Naive B cell (primary cell): ENCODE measurements at places on chromosomes 16 and 17. TPM values are rescaled to one million over a fixed set of nuclear protein-coding genes. Genes with fewer than 3 reads are reported as not detected.
A peak's percentile ranks its signal among the peaks of the same experiment; 100 is the strongest.

DNA sequence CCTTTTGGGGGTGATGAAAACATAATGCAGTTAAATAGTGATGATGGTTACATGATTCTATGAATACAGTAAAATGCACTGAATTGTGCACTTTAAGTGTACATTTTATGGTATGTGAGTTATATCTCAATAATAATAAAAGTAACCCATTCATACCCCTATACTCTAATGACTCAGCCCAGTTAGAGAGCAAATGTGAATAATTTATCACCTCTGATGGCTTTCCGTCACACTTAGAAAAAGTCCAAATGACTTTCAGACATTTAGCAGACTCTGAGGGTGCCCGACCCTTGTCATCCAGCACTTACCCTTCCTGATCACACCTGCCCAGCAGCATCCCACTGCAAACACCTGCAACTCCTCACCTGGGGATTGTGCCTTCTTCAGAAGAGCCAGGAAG lies 148.1 kb upstream of the MAF start:
- DNase-seq: no peak

GRCh38 chr17:76948301-76948700 lies 80.1 kb downstream of the MGAT5B start:
- DNase-seq: no peak

DNA sequence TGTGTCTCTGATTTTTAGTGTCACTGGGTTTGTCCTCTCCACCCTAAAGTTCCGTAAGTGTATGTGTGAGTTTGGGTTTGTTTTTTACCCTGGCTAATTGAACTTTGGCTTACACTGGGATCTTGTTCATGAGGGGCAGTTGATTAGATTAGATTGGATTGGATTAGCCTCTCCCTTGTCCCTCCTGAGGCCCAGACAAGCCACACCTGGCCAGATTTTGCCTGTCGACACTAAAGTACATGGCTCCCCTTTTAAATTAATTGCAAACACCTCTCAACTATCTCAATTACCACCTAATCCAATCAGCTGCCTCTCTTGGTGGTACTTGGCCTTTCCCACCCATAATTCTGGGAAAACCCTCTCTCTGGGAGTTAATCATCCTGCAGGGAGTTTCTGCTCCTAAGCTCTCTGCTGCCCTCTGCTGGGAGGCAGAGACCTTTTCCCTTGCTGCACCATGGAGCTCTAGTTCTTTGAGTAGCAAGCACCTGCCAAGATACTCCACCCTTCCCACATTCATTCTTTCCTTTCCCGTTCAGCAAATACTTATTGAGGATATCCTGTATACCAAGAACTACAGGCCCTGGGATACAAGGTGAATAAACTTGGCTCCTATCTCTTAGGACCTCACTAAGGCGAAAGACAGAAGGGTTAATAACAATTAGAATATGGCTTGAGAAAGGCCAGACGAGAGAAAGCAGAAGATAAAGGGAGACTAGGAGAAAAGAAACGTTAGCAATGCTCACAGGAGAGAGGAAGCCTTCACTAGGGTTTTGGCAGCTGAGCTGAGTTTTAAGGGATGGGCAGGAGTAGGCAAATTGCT lies 60.0 kb upstream of the MPHOSPH6 start:
- peak; percentile 28 for DNase-seq

- DNase-seq: no peak
Observed at GRCh38 chr17:76085731-76086366, 6.9 kb downstream of the ZACN start.

The ABCA10 gene
- polyA plus RNA-seq: not detected
